ENCODE measurements at places on chromosomes 5 and 9. TPM values are rescaled to one million over a fixed set of nuclear protein-coding genes. Genes with fewer than 3 reads are reported as not detected.

GRCh38 chr5:139049780-139050179 is 148.4 kb downstream of the SIL1 start:
- no peak for DNase-seq

DNA sequence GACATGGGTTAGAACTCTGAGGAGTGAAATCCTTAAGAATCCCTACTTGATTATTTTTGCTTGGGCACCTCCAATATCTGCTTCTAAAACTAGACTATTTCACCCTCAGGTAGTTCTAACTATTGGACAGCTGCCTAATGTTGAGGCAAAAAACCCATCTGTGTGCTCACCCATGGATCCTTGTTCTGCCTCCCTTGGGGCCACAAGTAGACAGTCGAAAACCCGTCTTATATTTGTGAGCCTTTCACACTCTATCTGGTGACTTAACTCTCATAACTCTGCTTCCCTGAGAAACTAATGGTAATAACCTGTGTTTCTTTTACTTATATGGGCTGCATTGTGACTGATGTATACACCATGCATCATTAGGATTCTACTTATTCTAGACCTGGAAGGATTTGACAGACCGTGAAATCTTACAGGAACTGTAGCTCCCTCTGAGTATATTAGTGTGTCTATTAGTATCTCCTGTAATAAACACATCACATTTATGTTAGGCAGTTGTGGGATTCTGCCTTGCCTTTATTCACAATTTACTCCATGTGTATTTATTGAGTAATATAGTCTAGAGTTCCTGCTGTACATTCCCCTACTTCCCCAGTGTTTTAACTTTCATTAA is 94.6 kb upstream of the SGCD start:
- no peak for DNase-seq

- no peak for DNase-seq
These were observed 177.9 kb downstream of the C9orf50 start for GRCh38 chr9:129442803-129443511.

- no peak for DNase-seq
These were observed 1.5 kb downstream of the OMD start for GRCh38 chr9:92422611-92423338.

Gene TTF1
- total RNA-seq = 15.3 TPM

Gene SPATA31E1
- not detected for total RNA-seq

- DNase-seq = no peak
These were observed 14.7 kb downstream of the GM2A start for GRCh38 chr5:151267491-151268260.

DNA sequence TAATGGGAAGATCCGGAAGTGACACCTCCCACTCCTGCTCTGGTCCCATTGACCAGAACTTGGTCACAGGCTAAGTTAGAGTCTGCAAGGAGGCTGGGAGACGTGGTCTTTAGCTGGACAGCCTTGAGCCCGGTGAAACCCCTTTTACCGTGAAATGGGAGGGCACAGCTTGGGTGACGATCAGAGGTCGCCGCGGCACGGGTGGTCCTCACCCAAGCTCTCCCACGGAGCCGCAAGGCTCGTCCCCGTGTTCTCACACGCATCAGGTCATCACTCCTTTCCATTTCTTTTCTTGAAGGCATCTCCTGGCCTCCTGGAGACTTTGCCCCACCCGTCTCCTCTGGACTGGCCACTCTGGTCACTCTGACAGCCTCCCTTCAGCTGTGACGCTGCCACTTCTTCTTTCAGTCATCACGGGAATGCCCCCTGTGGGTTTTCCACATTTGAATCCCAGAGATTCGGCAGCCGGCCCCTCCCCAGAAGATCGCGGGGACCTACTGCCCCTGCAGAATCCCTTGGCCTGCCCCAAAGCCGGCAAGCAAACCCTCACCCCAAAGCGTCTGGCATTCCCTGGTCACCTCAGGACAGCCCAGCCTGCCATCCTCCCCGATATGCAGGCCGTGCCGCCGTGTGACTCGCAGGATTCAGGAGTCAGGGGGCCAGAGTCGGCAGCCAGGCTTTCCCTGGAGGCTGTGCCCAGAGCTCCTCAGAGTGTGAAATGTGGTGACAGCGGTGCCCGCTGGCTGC is 18.9 kb upstream of the EGFL7 start:
- no peak for DNase-seq

DNA sequence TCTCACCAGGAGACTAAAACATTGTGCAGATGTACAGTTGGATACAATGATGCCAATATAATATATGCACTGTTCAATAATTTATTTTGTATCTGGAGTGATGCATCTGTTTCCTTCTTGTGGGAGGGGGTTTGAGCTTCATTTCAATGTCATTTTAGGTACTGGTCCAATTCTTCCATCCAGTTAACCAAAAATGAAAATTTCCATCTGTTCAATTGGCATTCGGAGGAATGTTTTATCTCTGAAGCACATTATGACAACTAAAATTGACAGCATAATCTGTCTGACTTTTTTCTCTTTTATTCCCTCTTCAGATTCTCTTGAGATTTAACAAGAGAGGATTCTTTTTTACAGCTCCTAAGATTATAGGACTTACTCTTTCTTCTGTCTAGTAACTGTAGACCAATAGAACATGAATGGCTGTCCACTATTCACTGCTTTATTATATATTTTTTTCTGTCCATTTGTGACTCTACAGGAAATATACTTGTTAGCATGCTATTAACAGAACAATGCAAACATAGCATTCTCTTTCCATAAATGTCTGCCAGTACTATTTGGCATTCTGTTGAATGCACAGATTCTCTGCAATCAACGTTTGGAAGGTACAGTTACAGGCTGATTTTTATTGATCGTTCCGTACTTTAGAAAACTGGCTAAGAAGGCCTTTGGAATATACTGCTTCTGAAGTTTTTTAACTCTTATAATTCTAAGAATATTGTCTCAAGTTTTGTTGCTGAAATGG is 57.8 kb downstream of the NDUFAF2 start:
- DNase-seq = no peak

- no peak for DNase-seq
These were observed 47.4 kb upstream of the FRRS1L start for GRCh38 chr9:109214414-109214813.

Gene PCDHGC4
- 0.36 TPM for total RNA-seq

Gene NFIB
- total RNA-seq = 65.1 TPM

Gene HDAC3
- total RNA-seq = 27.2 TPM

DNA sequence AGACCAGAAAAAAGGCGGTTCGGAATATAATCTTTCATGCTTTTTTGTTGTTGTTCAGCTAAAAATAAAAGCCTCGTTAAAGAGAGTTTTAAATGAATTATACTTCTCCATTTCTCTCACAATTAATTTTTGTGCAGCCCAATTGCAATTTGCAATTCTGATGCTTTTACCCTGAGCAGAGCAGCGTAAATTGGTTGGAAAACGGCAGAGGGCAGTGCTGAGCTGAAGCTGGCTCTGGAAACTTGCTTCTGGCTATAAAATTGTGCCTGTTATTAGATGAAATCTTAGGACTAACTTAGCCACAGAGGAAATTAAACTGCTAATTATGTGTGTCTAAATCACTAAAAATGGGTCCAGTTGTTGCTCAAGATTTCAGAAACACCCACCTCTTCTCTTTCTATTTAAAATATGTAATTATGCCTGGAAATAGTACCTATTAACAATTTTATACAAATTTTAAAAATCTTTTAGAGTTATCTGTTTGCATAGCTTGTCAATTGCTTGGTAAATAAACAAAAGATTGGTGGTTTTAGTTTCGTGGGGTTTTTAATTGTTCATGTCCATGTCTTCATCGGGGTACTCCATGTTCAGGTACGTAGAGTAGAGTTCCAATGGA is 441.8 kb upstream of the TLE4 start:
- DNase-seq = peak; percentile 43

GRCh38 chr9:84140535-84141101 is 160.0 kb downstream of the RMI1 start:
- DNase-seq = no peak

GRCh38 chr9:105911104-105911911 is 217.0 kb downstream of the TMEM38B start:
- DNase-seq = no peak

Gene HTR1A
- not detected for total RNA-seq

Gene HTR4
- 0.10 TPM for total RNA-seq

DNA sequence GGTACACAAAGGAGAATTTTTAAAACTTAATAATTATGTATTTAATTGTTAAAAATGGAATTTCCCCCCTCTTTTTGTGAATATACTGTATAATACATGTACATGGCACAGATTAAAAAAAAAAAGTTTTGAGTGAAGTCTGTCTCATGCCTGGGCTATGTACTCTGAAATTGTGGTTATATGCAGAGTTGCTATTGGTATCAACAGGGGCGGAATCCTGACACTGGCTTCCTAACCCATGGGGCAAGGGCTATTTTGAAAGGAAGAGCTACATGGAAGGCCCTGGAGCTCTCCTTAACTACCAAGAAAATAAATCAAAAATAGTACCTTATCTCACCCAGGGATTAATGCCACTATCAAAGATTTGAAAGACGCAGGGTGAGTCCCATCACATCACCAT is 865 bp upstream of the FAM193B start:
- DNase-seq = no peak

- no peak for DNase-seq
These were observed 33.5 kb downstream of the STRBP start for GRCh38 chr9:123234853-123235252.

- DNase-seq = no peak
These were observed 173.8 kb downstream of the MAST4 start for GRCh38 chr5:66769839-66770617.

Gene TJP2
- 25.1 TPM for total RNA-seq

- no peak for DNase-seq
These were observed 509.6 kb upstream of the TNC start for GRCh38 chr9:115627511-115627910.

GRCh38 chr5:78930721-78931120 is 54.4 kb downstream of the ARSB start:
- DNase-seq = no peak

- no peak for DNase-seq
These were observed 12.2 kb upstream of the TEX48 start for GRCh38 chr9:114694146-114694545.

Gene MEGF10
- total RNA-seq = 10.2 TPM

Gene BAAT
- 0.15 TPM for total RNA-seq

Gene GBGT1
- 3.2 TPM for total RNA-seq

Gene TMEM174
- not detected for total RNA-seq

DNA sequence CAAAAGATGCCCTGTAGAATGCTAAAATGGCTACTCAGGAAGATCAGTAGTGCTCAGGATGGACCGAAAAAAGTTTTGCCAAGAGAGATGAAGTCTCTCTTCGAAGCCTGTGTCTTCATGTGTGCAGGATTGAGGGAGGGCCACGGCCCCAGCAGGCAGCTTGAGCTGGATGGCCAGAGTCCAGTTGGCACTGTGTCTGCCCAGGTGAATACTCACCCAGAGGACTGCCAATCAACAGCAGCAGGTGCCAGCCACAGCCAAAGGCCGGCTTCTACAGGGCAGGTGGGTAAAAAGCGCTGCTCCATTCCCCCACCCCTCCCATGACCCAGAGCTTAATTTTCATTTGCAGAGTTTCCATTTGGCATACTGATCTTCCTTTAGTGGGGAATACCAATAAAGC is 287.9 kb upstream of the ZNF608 start:
- no peak for DNase-seq
